ENCODE measurements at places on chromosomes 3 and 15.

DNA sequence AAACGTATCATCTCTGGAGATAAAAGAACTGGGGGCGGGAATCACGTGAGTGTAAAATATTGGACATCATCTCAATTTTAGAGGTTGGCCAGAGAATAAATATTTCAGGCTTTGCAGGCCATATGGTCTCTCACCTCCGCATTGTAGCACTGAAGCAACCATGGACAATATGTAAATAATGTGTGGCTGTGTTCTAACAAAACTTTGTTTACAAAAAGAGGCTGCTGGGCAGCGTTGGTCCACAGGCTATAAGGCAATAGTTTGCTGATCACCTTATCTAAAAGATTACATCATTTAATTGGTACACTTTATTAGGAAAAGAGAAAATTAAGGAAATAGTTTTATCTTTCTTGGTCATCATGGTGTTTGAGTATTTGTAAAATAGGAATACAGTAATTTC lies 22.5 kb upstream of the SHC4 start:
- DNase-seq, result no peak

DNA sequence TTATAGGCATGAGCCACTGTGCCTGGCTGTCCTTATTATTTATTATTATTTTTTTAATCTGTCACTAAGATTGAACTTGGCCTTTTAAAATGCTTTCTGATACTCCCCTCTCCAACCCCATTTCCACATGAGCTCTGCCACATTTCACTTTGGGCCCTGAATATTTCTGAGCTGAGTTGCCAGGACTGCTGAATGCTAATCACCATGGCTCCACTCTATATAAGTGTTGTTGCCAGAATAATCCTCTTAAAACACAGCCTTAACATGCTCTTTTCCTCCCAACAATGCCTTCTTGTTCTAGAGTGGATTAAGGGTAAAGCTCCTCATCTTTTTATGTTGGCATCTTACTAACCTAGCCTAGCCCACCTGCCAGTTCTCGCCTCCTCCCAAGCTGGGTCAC lies 124.4 kb downstream of the PDZRN3 start:
- no peak for DNase-seq

DNA sequence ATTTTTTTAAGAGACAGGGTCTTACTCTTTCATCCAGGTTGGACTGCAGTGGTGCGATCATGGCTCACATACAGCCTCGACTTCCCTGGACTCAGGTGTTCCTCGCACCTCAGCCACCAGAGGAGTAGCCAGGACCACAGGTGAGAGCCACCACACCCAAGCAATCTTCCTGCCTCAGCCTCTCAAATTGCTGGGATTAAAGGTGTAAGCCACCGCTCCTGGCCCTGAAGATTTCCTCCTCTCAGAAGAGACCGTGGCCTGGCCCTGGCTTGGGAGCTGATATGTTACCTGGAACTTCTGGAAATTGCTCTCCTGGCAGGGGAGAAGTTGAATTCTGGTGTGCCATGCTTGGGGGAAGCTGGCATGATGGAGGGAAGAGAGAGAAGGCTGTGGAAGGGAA lies 36.2 kb downstream of the PPCDC start:
- no peak for DNase-seq

GRCh38 chr3:188178293-188178936 lies 24.5 kb downstream of the LPP start:
- no peak for DNase-seq

- no peak for DNase-seq
Observed at GRCh38 chr3:156102267-156102931, 18.0 kb upstream of the KCNAB1 start.

GRCh38 chr3:101249522-101249921 lies 70.9 kb downstream of the IMPG2 start:
- DNase-seq, result no peak

GRCh38 chr3:155712008-155712407 lies 32.9 kb downstream of the PLCH1 start:
- no peak for DNase-seq

DNA sequence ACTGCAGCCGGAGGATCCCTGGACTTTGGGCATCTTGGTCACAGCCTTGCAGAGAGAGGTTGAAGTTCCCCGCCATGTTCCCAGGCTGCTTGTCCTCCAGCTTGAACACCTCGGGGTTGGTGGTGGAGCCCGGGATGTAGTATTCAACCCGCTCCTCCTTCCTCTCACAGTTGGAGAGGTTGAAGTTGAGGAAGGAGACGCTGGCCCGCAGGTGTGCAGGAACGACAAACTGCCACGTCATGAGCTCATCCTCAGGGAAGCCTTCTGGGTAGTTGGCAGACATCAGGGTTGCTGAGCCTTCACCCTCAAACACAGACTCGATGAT lies 35.7 kb downstream of the CDCP1 start:
- DNase-seq, result no peak

GRCh38 chr3:52524752-52525679 lies 8.6 kb downstream of the NT5DC2 start:
- DNase-seq, result no peak

- no peak for DNase-seq
Observed at GRCh38 chr15:82128401-82129148, 82.8 kb upstream of the MEX3B start.

DNA sequence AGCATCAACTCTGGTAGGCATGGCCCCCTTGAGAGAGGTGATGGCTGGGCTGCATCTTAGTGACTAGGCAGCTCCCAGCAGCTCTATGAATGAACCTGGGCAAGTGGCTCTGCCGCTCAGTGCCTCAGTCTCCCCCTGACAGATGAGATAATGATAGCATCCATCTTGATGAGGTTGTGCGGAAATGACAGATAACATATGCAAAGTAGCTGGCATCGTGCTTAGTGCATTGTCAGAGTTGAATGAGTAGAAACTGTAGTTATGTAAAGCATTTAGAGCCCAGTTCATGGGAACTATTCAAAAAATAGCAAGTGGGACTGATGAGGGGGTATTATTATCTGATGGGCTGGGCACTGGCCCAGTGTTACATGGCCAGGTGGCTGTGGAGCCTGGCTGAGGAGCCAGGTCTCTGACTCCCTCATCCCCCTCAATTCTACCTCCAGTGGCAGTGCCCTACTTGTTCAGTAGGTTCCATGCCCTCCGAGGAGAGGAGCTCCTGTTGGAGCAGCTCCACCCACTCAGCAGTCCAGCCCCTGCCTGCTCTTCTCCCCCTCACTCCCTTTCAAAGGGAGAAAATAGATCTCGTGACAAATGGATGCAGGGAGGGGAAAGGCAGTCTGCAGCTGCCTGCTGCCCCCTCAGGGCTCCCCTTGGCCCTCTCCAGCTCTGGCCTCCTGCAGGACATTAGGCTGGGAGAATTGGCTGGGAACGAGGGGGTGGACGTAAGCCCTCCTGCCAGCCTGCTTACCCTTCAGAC lies 6.6 kb downstream of the PRKCD start:
- DNase-seq, result no peak

- DNase-seq, result no peak
Observed at GRCh38 chr3:117355566-117355965, 646.0 kb downstream of the TUSC7 start.

- DNase-seq, result peak; percentile 51
Observed at GRCh38 chr3:125055913-125056745, at the start of gene HEG1. HEG1 (minus strand) TSS chr3:125055997; CDS start chr3:125055890, 107 bp downstream.

- no peak for DNase-seq
Observed at GRCh38 chr15:64037966-64038365, 8.3 kb downstream of the DAPK2 start.

Measured in activated CD4-positive, CD25-positive, alpha-beta regulatory T cell treated with anti-CD3 and anti-CD28 coated beads, Interleukin-2, amount 50 U/mL, for 16 hours (primary cell).